ENCODE measurements at places on chromosomes 2 and 18.
A peak's percentile ranks its signal among the peaks of the same experiment; 100 is the strongest.

GRCh38 chr2:96537066-96537733, 648 bp downstream of the ARID5A start:
- DNase-seq = peak; percentile 72

DNA sequence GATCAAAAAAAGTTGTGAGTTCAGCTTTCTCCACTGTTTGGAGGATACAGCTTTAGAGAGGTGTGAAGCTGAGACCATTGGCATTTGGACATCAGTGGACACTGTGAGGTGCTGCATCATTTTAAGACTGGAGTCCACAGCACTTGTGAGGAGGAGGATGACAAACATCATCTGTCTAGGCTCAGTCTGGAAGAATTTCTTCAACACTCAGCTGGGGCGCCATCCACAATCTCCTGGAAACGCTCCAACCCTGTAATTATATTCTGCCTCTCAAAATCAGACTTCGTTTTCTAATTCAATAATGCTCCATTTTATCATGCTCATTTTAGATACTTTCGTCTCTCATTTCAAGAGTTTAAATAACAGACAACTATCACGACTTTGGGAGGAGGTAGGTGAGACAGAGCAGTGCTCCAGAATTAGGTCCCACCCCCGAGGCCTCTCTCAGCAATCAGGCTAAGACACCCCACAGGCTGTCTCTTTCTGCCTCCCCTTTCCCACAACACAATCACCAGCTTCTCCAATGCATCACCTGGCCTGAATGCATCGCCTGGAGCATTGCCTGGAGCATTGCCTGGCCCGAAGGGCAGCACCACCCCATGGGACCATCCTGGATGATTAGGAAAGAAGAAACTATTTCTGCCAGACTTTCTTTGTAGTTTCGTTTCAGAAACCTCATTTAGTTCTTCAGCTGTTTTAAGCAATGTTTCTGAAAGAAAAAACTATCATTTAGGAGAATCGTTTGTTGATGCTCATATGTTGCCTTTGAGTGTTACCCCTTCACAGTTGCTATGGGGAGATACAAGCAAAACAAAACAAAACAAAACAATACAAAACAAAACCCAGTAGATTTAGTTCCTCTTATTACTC, 37.0 kb upstream of the DPP10 start:
- DNase-seq = no peak

GRCh38 chr2:101396316-101396717, 9.0 kb upstream of the CREG2 start:
- DNase-seq = no peak

DNA sequence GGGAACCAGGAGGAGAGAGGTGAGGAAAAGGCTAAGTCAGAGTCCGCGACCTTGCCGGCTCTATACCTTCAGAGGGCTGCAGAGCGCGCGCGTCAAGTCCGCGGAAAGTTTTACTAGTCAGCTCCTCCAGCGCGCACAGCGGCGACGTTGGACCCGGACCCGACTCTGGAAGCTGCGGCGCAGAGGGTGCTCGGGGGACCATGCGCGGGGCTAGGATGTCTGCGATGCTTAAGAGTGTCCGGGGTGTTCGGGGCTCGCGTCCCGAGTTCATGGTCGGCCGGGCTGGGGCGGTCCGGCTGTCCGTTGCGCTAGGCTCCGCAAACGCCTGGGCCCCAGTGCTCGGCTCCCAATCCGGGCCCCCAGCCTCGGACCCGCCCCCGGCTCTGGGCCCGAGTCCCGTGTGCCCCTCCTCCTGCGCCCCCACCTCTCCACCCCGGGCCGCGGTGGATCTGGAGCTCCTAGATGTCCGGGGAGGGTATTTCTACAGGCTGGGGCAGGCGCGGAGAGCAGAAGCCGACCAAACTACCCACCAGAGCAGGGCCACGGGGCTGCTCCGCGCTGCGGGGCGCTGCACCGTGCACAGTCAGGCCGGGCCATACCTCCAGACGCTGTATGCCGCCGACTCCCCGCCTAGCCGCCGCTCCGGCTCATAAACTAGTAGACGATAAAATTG, at the start of gene LBX2:
LBX2 (minus strand) TSS at position 337 of the 673 bp plus-strand sequence; CDS start at position 271, 66 bp downstream.
- DNase-seq = no peak

DNA sequence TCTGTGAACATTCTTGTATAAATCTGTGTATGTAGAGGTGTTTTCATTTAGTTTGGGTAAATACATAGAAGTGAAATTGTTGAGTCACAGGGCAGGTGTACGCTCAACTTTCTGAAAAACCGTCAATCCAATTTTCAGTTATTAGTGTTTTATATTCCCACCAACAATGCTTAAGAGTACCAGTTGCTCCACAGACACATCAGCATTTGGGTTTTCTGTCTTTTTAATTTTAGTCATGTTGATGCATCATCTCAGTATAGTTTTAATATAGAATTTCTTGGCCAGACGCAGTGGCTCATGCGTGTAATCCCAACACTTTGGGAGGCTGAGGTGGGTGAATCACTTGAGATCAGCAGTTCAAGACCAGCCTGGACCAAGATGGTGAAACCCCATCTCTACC, 3.2 kb upstream of the GNLY start:
- DNase-seq = no peak

- DNase-seq = no peak
These were observed 65.4 kb downstream of the EPG5 start for GRCh38 chr18:45901654-45902210.

DNA sequence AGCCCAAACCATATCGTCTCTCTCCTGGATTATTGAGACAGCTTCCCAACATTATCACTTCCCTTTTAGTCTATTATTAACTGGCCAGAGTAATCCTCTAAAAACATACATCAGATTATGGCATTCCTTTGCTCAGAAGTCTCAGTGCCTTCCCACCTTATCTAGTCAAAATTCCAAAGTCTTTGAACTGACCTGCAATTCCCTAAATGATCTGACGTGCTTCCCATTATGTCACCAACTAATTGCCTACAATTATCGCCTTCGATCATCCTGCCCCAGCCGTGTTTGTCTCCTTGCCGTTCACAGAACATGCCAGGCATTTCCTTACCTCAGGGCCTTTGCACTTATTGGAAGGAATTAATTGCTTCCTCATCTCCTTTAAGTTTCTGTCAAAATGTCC, 332.4 kb downstream of the IRS1 start:
- DNase-seq = no peak

Measured in heart right ventricle (tissue), 16 donors.